ENCODE measurements at places on chromosomes 2 and 18. TPM values are rescaled to one million over a fixed set of nuclear protein-coding genes. Genes with fewer than 3 reads are reported as not detected.

Gene NMUR1
- total RNA-seq: 0.06 TPM

Gene SP140
- total RNA-seq: 112 TPM

Gene GCG
- not detected for total RNA-seq

Gene SOCS6
- total RNA-seq: 1.1 TPM

Gene MCM6
- total RNA-seq: 205 TPM

Gene SERPINB10
- not detected for total RNA-seq

Gene VAMP8
- total RNA-seq: 96.8 TPM

Gene CAPG
- total RNA-seq: 23.7 TPM

Gene CENPA
- 27.8 TPM for total RNA-seq

Gene XRCC5
- total RNA-seq: 604 TPM

Gene CD8A
- total RNA-seq: 433 TPM

Gene NGEF
- 0.13 TPM for total RNA-seq

Gene FEV
- not detected for total RNA-seq

Gene ZC3H8
- total RNA-seq: 25.3 TPM

Gene GKN1
- total RNA-seq: not detected

Gene SMAD2
- total RNA-seq: 267 TPM

Gene ZFP36L2
- total RNA-seq: 98.6 TPM

Gene MC5R
- not detected for total RNA-seq

Gene FBXO15
- total RNA-seq: 1.4 TPM

Gene C1GALT1C1L
- 0.21 TPM for total RNA-seq

Gene RPL37A
- 3,787 TPM for total RNA-seq

Gene RFX8
- total RNA-seq: 0.11 TPM

Gene GRHL1
- 0.40 TPM for total RNA-seq

Gene CMPK2
- total RNA-seq: 0.84 TPM
